Cerebellar nuclear complex (tissue), 1 donor: ENCODE measurements at places on chromosomes 4 and X.

GRCh38 chr4:52019936-52020657 is at the start of gene LRRC66:
Gene LRRC66, minus strand, starts transcription at chr4:52020363. Its CDS starts 2,750 bp downstream, at chr4:52017613.
- DNase-seq = no peak

- no peak for DNase-seq
Observed at GRCh38 chr4:62865261-62865660, 1544.0 kb downstream of the TECRL start.

- DNase-seq = no peak
Observed at GRCh38 chr4:17275836-17276235, 236.1 kb downstream of the QDPR start.

- DNase-seq = no peak
Observed at GRCh38 chr4:186029571-186030398, 39.2 kb upstream of the TLR3 start.

GRCh38 chrX:129930941-129931410 is 25.0 kb downstream of the UTP14A start:
- no peak for DNase-seq

GRCh38 chrX:153875391-153876111 is 10.4 kb downstream of the L1CAM start:
- no peak for DNase-seq

DNA sequence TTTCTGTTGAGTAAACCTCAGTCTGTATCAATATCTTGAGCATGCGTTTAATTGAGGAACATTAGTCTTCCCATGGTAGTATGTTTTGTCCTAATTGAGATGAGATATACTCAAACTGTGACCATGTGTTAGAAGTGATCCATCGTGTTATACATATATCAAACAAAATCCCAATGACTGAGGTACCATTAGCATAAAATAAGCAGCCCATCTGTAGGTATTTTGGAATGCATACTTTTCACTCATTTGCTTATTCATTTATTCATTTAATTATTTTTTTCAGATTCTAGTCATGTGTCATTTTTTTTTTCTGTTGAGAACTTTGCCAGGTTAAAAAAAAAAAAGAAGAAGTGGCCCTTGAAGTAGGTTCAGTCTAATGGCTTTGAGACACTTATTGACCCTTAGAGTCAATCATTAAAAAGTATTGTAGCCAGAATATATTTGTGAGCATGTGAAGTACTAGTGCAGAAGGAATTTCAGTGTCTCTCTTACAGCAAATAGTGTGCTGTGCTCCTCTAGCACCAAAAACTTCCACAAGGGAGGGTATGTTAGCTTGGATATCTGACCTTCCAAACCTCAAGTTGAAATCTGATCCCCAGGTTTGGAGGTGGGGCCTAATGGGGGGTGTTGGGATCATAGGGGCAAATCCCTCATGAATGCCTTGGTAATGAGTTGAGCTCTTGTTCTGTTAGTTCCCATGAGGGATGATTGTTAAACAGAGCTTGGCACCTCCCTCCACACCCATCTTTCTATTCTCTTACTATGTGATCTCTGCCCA is 130.8 kb upstream of the NPY2R start:
- no peak for DNase-seq

DNA sequence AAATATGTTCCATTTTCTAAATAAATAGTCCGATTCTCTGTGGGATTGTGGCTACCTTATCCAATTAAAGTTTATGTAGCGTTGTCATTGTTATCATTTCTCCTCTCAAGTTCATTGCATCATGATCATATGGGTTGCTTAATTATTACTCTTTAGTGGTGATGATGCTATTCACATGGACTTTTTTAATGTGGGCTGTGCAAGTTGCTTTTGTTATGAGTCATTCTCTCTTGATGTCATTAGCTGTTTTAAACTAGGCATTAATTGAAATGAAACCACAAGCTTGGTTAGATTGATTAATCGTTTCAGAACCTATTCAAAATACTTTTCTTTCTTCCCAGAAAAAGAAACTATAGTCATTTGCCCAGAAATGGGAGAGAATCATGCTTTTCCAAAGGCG is 38.2 kb downstream of the NHS start:
- DNase-seq = no peak

DNA sequence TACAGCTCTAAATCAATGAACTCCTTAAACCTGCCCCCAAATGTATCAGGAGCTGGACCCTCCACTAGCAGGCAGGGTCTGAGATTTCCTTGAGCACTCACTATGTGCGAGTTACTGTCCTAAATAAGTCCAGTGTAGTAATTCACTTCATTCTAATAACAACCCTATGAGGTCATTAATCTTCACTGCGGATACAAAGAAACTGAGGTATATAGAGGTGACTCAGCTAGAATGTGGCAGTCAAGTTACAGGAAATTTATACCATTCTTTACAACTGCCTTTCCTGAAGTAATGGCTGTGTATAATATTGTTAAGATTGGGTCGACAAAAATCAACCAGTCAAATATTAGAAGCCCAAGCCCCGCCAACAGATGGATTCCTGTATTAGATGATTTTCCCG is 473.9 kb upstream of the FTHL17 start:
- no peak for DNase-seq

GRCh38 chr4:110175634-110176033 is 22.8 kb downstream of the ELOVL6 start:
- DNase-seq = no peak

DNA sequence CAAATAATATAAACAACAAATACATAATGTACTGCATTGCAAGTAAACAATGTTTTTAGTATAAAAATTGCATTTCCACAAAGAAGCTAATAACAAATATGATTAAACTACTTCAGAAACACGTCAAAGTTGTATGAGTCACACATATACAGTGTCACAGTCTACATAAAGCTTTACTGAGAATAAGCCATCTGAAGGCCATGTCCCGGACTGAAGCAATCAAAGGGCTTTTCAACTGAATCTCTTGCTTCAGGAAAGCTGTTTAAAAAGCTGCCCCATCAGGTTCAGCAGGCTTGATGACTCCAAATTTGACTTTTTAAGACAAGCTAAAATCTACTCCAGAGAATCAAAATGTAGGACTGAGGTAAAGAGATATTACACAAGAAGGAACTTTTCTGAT is 1476.8 kb downstream of the ADGRL3 start:
- DNase-seq = no peak

DNA sequence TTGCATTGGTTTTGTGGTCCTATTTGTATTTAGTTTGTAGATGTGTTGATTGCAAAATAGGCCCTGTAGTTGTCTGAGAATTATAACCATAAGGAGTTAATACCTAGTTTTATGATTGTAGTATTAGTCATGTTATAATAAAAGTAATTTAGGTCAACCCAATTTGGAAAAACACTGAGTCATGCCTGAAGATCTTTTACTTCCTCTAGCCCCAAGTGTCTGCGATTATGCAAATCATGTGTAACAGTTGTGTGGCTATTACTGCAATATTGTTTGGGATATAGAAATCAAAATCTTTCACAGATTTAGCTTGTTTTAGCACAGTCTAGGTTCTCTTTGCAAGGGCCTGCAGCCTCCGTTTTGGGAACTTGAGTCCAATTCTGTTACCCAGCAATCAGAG is 12.6 kb downstream of the SRD5A3 start:
- no peak for DNase-seq

- DNase-seq = no peak
Observed at GRCh38 chrX:45063319-45064095, 137.2 kb downstream of the DIPK2B start.

DNA sequence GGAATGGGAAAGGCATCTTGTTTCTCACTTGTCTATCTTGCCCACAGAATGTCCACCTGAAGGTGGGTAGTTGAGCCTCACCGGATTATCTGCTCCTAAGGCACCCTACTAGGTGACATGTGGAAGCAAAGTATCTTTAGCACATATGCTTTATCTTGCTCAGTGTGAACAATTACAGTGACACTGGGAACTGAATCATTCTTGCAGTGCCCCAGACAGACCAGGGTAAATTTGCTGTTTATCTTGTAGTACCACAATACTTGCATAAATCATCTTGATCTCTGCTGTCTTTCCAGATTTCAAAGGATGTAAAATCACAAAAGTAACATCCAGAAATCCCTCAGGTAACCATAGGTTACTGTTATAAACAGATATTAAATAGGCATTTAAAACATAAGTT is 930.0 kb upstream of the INTU start:
- DNase-seq = no peak

GRCh38 chr4:13525606-13526281 is 18.6 kb downstream of the NKX3-2 start:
- no peak for DNase-seq

- DNase-seq = no peak
Observed at GRCh38 chr4:147368948-147369347, 111.9 kb upstream of the EDNRA start.
